Peyer's patch (tissue), 4 donors: ENCODE measurements at places on chromosomes 5 and 9. TPM values are rescaled to one million over a fixed set of nuclear protein-coding genes. Genes with fewer than 3 reads are reported as not detected.

DNA sequence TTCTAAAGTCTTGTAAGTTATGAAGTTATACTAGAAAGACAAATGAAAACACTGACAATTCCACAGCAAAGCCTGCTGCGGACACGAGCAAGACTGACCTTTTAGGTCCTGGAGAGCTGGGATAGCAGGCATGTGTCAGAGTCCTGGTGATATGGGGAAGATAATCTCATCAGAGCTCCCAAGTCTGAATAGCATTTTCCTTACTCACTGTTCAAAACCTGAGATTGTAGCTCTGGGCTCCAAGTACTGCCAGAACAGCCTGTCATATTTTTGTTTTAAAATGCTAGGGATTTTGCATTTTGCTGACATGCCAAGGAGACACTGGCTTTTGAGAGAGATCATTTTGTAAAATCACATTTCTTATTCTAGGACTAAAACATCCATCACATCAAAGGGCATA is 90.1 kb downstream of the DRD1 start:
- H3K27ac ChIP-seq: no peak overlapping the region
- no peaks in the 10 kb centered on the region for H3K4me1 ChIP-seq
- H3K36me3 ChIP-seq: no peaks in the 10 kb centered on the region
- H3K27me3 ChIP-seq: no peaks in the 10 kb centered on the region
- H3K4me3 ChIP-seq: no peak overlapping the region
- DNase-seq: no peak

DNA sequence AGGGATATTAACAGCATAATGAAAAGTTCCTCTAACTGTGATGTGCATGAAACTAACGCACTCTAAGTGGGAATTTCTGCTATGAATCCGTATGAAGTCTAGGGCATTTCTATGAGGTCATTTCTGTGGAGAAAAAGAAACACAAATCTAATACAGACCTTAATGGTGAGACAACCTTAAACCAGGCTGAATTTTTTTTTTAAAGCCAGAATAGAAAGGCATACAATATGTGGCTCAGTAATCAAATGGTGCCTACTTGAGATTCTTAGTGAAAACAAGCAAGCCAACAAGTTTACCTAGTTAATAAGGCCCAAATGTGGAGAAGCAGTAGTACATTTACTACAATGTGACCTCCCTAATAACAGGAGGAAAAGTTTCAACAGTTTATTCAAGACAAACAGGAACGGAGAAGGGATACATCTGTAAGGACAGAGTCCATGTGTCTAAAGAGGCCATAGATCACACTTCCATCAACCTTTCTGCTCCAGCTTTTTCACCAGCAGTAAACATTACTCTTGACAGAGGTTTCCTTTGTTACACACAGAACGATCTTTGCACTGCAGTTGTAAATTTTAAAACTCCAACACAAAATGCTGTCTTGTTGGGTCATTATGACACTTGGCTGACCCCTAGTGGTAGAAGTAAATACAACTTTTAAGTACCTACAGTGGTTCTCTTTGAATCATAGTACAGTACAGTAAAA is 26.2 kb downstream of the CARNMT1 start:
- no peaks in the 10 kb centered on the region for H3K36me3 ChIP-seq
- peak overlapping the region; percentile 55 for H3K27ac ChIP-seq
- H3K4me3 ChIP-seq: no peak overlapping the region
- no peak for DNase-seq

CWC27 gene
- total RNA-seq: 10.9 TPM

- H3K27ac ChIP-seq: no peak overlapping the region
- no peaks in the 10 kb centered on the region for H3K36me3 ChIP-seq
- no peak for DNase-seq
- no peaks in the 10 kb centered on the region for H3K27me3 ChIP-seq
- peaks cover 8% of the 10 kb centered on the region for H3K4me1 ChIP-seq
Observed at GRCh38 chr9:105132606-105133005, 111.8 kb upstream of the SLC44A1 start.

GRCh38 chr5:88877826-88878225 is 5.2 kb downstream of the MEF2C start:
- no peaks in the 10 kb centered on the region for H3K4me1 ChIP-seq
- H3K4me3 ChIP-seq: no peak overlapping the region
- DNase-seq: no peak
- no peaks in the 10 kb centered on the region for H3K27me3 ChIP-seq

DNA sequence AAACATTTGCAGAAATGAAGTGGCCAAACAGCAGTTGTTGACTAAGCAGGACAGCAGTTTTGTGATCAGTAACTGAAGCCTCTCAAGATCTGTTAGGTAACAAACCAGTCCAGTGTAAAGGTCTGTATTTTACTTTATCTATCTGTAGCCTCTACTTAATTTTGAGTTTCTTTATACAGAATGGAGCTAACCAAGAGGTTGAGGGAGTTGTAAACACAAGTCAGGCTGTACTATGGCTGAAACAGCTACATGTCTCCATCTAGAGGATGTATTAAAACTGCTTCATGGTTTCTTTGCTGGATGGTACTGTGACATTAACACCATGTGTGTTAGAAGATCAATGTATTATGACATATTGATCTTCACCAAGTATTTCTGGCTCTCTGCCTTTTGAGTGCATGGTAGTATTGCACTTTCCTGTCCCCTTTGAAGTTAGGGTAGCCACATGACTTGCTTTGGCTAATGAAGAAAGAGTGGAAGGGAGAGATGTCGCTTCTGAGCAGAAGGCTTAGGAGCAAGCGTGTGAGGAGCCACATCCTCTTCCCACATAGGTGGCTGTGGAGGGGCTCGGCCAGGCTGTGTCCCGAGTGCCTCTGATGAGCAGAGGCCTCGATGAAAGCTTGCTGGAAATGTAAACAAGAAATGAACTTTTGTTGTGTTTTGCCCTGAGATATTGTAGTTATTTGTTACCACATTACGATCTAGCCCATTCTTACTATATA is 105.6 kb upstream of the PCA3 start:
- no peak for DNase-seq
- no peaks in the 10 kb centered on the region for H3K36me3 ChIP-seq
- no peak overlapping the region for H3K27ac ChIP-seq

RETREG1 gene
- total RNA-seq: 19.4 TPM

GRCh38 chr5:16913187-16914107 is 22.6 kb downstream of the MYO10 start:
- H3K36me3 ChIP-seq: no peaks in the 10 kb centered on the region
- no peaks in the 10 kb centered on the region for H3K4me1 ChIP-seq
- no peak overlapping the region for H3K27ac ChIP-seq
- no peak for DNase-seq
- H3K4me3 ChIP-seq: no peak overlapping the region
- H3K27me3 ChIP-seq: no peaks in the 10 kb centered on the region

RALGDS gene
- total RNA-seq: 179 TPM

- H3K27ac ChIP-seq: no peak overlapping the region
- no peaks in the 10 kb centered on the region for H3K4me1 ChIP-seq
- no peaks in the 10 kb centered on the region for H3K36me3 ChIP-seq
- no peaks in the 10 kb centered on the region for H3K27me3 ChIP-seq
- DNase-seq: no peak
Observed at GRCh38 chr9:81604306-81605169, 84.8 kb downstream of the TLE1 start.

DNA sequence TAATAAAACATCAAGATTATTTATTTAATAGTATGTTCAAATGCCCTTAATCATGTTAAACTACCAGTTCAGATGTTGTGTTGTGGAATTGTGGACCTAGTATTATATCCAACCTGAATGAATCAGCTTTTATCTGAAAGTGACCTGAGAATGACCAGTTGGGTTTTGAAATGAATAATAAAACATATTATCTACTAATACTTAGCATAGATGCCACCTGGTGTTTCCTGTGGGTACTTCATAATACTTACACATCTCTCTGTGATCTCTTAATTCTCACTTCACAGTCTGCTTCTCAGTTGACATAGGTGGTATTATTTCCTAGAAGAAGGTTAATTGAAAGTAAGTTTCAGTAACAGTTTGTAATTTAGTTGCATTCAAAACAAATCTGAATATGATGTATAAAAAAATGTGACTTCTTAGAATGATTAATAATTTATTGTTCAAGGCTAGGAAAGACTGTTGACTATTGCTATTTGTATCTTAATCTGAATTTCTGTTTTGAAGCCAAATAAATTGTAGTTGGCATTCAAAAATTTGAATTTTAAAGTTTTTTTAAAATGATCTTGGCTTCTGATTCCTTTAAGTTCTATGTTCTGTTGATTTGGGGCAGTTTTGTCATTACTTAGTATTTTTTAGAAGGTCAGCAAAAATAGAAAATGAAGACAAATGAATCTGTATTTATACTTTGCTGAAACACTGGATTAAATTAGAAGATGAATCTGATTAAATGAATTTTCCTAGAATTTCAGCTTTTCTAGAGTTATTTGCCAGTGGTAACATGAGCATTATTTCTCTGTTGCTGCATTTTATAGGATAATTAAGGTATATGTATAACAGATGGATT is 48.2 kb downstream of the KIF2A start:
- peaks cover 64% of the 10 kb centered on the region for H3K36me3 ChIP-seq
- no peak overlapping the region for H3K27ac ChIP-seq
- no peak overlapping the region for H3K4me3 ChIP-seq
- H3K4me1 ChIP-seq: no peaks in the 10 kb centered on the region
- H3K27me3 ChIP-seq: no peaks in the 10 kb centered on the region

- H3K4me3 ChIP-seq: no peak overlapping the region
- no peaks in the 10 kb centered on the region for H3K4me1 ChIP-seq
- H3K27ac ChIP-seq: no peak overlapping the region
- DNase-seq: no peak
- no peaks in the 10 kb centered on the region for H3K36me3 ChIP-seq
Observed at GRCh38 chr5:8399471-8399870, 530.5 kb downstream of the MTRR start.
